CD14-positive monocyte (primary cell): ENCODE measurements at places on chromosomes 7 and 10. TPM values are rescaled to one million over a fixed set of nuclear protein-coding genes. Genes with fewer than 3 reads are reported as not detected.

- DNase-seq, result no peak
These were observed 58.9 kb downstream of the ALOX5 start for GRCh38 chr10:45432700-45433472.

UROS gene
- 39.8 TPM for polyA plus RNA-seq

GRCh38 chr7:77393261-77393660 is 22.9 kb downstream of the GSAP start:
- DNase-seq, result no peak

MASTL gene
- polyA plus RNA-seq, result 2.4 TPM

GRCh38 chr10:31820096-31820495 is 108.5 kb downstream of the ARHGAP12 start:
- DNase-seq, result no peak

NEUROG3 gene
- polyA plus RNA-seq, result not detected

- no peak for DNase-seq
These were observed 32.9 kb upstream of the WDR11 start for GRCh38 chr10:120818301-120818700.

SPDYE1 gene
- not detected for polyA plus RNA-seq
